ENCODE measurements at places on chromosomes 5 and 9.
A peak's percentile ranks its signal among the peaks of the same experiment; 100 is the strongest.

DNA sequence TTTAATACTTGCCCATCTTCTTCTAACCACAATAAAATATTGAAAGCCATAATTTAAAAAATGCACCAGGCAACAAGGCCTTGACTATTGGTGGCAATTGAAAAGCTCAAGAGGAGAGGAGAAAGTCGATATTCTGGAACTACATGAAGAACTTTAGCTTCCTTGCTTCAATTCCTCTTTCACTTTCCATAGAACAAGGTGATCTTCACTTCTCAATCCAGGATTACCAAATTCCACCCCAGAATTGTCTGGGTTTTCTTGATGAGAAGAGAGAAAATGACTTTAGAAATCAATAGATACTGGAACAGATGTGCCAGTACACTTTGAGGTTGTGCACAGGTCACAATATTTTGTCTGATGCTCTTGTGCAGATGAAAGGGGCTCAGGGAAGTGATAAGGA lies 52.2 kb downstream of the PTCD2 start:
- ATAC-seq: no peak

DNA sequence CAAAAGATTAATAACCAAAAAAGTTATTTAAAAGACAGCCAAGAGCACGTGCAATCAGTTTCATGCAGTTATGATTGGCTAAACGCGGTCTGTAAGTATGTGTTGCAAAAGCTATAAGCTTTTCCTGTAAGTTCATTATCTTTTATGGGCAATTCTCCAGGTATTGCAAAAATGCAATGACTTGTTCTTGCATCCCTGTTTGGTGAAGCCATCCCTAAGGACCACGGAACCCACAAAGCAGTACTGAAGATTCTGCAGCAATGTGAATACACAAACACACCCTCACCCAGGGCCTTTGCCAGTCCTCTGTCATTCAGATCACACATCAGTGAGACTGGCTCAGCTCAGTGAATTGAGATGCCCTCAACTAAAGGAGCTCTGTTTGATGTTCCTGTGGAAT lies 11.4 kb downstream of the GCNT4 start:
- no peak for ATAC-seq

DNA sequence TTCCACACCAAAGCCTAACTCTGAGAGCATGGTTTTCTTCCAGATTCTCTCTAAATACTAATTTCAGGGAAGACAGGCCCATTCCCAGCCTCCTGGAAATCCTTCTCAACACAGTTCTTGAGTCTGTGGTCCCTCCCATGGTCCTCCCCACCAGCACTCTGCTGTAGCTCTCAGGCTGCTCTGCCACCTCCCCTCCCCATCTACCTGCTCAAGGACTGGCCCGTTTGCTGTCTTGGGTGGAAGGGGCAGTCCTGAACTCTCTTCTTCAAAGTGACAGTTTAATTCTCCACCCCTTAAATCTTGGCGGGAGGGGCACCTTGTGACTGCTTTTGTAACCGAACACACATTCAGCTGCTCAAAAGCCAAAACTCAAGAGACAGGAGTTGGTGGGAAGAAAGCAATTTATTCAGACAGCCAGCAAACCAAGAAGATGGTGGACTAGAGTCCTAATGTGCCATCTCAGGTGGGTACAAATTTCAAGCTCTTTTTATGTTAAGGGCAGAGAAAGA lies 7.6 kb upstream of the LCN15 start:
- ATAC-seq: no peak

DNA sequence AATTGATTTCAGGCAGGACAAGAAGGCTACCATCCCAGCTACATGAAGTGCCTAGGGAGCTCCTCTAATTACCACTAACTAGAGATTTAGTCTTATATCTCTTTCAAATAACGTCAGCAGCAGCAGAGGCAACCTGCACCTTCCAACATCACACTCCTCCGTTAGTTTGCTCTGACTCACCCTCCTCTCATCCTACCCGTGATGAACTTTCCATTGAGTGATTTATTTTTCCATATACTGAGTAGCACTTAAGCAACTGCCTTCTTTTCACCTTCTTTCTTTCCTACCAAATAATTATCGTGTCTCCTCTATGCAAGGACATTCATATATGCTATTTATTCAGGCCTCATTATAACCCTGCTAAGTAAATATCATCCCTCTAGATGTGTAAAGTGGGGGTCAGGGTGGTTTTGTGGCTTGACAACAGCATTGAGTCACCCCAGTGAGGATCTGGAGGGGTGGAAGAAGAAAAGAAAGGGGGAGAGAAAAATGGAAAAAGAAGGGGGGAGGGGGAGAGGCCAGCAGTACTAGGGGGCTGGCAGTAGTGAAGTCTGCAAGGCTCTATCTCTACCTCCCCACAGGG lies 64.6 kb upstream of the CAST start:
- ATAC-seq: peak; percentile 90

DNA sequence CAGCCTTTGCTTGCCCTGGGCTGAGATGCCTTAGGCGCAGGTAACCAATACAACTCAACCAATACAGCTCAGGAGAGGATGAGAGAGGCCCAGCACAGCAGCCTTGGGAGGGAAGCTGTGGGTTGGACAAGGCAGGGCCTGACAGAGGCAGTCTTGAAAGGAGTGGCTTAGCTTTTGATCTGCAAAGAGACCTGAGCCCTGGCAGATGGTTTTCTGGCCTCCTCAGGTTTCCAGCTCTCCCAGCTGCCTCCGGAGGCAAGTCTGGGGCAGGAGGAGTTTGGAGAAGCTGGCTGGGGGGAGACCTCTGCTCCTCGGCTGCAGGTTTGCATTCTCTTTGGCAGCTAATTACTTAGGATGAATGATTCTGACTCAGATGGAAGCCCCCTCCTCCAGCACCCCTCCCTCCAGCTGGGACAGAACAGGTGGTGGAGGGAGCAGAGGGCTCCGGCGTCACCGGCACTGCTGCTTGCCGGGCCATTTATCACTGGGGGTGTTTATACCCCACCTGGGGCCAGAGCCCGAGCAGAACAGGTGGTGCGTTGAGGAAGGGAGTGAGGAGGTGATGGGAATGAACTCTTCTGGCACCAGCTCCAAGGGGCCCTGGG lies 50.8 kb downstream of the TSPAN17 start:
- ATAC-seq: peak; percentile 60

DNA sequence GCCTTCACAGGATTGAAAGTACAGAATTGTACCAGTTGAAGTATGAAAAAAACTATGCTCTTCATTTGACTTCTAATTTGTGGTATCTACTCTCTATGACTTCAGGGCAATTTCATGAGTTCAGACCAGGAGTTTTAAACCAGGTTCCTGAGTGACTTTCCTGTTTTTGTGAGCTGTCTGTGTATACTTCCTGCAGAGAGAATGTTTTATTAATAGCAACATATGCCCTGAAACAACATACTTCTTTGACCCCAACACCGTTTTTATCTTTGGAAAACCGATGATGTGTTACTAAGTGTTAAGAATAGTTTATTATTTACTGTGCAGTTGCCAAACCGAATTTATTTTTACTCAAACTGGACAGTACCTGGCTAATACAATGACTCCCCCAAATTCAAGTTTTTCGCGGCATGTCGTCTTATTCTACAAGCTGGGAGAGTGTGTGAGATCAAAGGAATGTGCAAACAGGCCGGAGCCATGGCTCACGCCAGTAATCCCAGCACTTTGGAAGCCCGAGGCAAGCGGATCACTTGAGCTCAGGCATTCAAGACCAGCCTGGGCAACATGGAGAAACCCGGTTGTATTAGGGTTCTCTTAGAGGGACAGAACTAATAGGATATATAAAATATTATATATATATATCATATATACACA lies 58.7 kb upstream of the ERBIN start:
- ATAC-seq: no peak

DNA sequence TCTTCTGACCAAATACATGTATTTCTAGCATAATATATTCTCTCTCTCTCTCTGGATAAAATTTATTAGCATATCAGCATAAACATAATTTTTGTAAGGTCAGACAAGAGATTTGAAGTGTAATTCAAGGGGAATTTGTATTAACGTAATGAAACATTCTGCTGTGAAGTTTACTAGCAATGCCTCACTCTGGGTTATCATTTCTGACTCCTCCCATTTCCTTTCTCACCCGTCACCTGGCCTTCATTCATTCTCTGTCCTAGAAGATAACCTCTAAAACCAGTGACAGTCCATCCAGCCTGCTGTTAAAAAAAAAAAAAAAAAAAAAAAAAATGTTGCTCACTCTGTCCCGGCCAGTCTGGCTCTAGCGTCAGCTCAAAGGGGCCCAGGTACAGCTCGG lies 27.1 kb downstream of the GRAMD2B start:
- no peak for ATAC-seq

DNA sequence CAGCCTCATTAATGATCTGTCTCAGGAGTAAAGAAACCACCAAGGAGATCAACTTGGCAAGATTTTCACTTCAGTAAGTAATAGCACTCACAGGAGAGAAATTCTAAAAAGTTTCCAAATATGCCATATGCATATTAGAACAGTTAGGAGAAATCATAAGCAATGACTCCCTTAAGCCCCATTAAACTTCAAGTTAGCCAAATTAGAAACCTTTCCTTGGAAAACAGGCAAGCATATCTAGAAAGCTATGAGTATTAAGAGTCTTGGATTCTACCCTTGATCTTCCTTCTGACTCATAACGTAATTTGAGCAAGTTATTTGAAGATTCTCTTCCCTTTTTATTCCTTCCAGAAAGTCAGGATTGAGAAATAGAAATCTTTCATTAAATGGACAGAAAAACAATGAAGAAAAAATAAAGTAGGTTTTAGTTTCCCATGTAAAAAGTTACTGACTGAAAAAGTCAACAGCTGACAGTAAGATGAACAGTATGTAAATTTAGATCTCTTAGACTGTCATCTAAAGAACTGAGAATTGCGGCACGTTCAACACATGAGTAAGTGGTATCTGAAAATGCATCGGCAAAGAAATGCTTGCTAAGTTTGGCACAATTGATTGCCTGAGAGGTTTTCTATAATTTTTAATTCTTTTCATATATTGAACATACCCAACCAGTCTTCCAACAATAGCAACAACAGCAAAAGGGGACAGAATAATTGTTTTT lies 565.7 kb upstream of the FTMT start:
- ATAC-seq: no peak

- ATAC-seq: peak; percentile 34
Measured at GRCh38 chr5:128083811-128084227, 253 bp downstream of the SLC12A2 start.

- no peak for ATAC-seq
Measured at GRCh38 chr9:14133394-14133793, 180.5 kb downstream of the NFIB start.

DNA sequence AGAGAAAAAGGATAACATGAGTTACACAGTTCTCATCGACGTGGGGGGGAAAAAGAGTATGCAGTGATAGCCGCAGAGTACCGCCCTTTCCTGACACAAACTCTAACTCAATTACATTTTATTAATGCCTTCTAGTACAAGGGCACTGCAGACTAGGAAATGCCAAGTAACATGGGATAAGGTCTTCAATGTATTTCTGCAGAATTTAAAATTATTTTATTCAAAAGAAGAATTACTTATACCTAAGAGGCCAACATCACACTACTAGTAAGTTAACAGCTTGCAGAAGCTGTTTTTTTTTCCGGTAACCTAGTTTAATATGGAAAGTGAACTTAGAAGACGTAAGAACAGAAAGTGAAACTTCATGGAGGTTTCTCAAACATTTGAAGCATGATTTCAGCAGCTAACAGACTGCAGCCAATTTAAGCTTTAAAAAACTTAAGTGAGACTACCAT lies 3.9 kb downstream of the SETX start:
- no peak for ATAC-seq

DNA sequence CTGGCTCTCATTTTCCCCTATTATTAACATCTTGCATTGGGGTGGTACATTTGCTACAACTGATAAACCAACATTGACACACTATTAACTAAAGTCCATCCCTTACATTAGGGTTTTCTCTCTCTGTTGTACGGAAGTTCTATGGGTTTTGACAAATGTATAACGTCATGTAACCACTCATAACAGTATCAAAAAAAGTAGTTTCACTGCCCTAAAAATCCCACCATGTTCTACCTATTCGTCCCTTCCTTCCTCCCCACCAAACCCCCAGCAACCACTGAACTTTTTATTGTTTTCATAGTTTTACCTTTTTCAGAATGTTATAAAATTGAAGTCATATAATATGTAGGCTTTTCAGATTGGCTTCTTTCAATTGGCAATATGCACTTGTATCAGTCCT lies 40.1 kb downstream of the MLLT3 start:
- no peak for ATAC-seq

DNA sequence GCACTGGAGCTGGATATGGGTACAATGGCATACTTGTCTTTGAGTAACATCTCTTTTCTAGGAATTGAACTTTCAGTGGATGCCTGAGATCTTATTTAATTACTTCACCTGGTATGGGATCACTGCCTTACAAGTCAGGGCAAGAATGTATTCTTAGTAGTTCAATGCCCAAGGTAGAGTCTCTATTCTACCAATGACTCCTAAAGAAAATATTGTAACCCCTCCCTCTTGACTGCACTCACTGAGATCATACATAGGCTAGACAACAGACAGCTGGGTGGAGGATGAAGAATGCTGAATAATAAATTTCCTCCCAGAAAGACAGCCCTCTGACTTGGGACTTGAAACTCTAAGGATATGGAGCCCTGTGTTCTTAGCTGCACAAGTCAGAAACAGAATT lies 1216.3 kb upstream of the ACO1 start:
- no peak for ATAC-seq

DNA sequence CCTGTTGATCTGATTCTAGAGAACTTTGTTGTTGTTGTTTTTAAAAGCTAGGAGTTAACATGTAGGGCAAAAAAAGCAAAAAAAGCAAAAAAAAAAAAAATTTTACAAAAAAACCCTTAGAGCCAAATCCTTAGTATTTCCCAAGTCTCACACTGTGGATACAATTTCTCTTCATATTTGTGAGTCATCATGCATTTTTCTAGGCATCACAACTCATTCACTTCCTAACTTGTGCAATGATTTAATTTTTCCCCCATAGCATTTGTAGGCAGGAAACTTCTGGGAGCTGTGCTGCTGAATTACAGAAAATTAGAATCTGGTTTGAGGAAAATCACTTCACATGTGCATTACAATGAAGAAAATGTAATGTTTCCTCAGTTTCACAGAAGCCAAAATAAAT lies 91.9 kb downstream of the MARCHF3 start:
- ATAC-seq: peak; percentile 48

GRCh38 chr5:2680979-2681378 lies 70.5 kb downstream of the IRX2 start:
- no peak for ATAC-seq

DNA sequence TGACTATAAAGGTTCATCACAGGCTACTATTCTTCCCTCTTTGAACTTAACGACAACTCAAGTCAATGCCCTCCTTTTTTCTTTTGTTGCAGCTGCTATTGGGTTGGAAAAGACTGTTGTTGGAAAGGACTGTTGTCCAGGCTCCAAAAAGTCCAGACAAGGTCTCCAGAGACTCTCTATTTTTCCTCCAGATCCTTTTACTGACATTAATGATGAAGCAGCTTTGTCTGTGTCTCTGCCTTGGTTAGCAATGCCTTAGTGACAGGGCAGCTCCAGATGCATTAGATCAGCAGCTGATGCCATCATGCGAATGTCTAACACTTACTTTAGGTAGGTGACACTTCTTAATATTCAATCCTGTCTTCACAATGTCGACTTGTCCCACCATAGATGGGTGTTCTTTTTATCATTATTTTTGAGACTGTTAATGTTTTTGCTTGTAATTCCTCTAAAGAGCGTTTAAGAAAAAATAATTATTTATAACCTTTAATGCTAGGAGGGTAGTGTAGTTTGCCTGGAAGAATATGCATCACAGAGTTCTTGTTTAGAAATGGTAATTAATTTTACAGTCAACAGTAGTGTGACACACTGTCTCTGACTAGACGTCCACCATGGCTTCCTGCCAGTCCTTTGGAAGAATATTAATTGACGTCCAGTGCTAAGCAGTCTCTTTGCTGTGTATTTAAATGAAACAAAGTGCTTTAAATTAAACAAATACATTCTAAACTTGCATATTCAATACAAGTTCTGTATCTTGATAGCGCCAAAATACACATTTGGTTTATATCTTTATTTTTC lies 492.2 kb downstream of the NR2F1-AS1 start:
- peak; percentile 46 for ATAC-seq

All from motor neuron (in vitro differentiated cells).